Hepatocyte (in vitro differentiated cells): ENCODE measurements at places on chromosomes 2 and 18. TPM values are rescaled to one million over a fixed set of nuclear protein-coding genes. Genes with fewer than 3 reads are reported as not detected.

CYBRD1 gene
- polyA plus RNA-seq: 42.4 and 46.0 TPM in 2 replicates

DNA sequence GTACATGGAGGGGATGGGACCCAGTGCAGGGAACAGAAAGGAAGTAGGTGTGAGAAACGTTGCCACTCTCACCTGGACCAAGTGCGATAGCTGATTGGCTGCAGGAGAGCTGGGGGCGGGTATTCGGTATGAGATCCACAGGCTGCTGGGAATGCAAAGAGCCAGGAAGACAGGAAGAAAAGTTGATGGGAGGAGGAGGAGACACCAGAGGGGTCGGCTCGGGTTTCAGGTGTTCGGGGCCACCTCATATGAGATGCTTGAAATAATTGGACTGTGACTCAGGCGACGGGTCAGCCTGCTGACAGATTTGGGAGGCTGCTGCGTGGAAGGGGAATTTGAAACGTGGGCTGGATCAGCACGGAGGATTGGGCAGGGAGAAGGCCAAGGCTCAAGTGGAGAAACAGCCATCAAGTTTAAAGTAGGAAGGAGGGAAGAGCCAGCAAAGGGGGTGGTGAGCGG is 65.1 kb downstream of the MRPS9 start:
- no peak for DNase-seq

DNA sequence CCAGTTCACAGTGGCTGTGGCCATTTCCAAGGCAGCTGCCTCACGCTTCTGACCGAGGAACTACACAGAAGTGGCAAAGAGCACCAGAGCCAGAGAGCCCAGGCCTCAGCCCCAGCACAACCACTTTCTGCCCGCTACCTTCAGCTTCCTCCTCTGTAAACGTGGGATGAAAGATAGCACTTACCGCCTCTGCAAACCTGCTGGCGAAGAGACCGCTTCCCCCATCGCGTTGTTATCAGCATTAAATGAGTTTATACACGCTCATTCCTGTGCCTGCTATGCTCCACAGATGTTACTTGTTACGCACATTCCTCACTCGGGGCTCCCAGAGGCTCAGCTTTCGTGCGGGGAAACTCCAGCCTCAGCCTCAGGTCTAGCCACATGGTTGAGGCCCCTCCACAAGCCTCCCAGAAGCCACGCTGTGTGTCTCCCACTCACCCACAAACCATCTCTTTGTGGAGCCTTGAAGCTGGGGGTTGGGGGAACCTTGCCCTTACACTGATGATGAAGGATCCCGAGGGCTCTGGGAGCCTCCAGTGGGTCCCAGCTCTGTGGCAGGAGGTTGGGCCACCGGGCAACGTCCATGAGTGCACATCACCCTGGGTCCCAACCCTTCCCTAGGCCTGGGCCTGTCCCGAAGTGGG is 63.3 kb upstream of the SMAD7 start:
- DNase-seq: peak; percentile 4

GRCh38 chr18:21241301-21242048 is 557 bp upstream of the GREB1L start:
- peak; percentile 34 for DNase-seq

DNA sequence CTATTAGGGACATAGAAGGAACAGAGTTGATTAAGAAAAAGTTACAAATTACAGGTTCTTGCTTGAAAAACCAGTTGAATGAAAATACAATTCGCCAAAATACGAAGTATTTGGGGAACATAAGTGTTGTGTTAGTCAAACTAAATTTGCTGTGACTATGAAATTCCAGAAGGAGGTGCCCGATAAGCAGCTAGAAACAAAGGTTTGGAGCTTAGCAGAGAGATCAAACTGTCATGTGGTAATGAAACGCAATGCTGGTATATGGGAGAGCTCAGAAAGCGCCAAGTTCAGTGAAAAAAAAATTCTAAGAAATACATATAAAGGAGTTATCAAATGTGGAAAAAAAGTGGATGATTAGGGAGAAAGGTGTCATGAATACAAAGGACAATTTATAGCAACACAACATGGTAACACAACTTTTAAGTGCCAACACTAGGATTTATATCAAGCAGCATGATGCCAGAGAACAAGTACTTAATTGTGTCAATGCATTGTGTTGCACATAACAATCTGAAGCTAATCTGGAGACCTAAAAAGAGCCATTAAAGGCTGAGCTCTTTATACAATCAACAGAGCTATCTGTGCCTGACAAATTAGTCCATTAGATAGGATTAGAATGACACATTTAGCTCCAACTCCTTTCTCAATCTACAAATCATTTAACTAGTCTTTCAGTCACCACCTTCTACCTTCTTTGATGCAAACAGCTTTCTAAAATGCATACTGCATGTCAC is 31.2 kb downstream of the SMAD2 start:
- no peak for DNase-seq

COLEC12 gene
- 28.3 and 33.3 TPM in 2 replicates for polyA plus RNA-seq

CIB4 gene
- polyA plus RNA-seq: 0.29 TPM in 1 of 2 replicates, not detected in the other

IKZF2 gene
- polyA plus RNA-seq: 1.4 TPM in 2 replicates

- no peak for DNase-seq
Observed at GRCh38 chr18:7575465-7576028, 8.4 kb downstream of the PTPRM start.

DNA sequence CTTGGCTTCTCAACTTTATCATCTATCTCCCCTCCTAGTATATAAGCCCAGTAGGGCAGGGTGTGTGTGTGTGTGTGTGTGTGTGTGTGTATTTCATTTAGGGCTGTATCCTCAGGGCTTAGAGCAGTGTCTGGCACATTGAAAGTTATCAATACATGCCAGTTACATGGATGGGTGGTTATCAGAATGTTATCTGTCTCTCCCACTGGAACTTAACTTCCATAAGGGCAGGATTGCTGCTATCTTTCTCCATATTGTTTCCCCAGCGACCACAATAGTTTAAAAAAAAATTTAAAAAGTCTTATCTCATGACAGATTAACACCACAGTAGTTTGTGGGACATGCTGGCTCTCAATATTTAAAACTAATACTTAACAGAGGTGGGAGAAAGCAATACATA is 488.9 kb downstream of the PLCL1 start:
- no peak for DNase-seq

GRCh38 chr2:157431176-157431575 is 12.7 kb downstream of the CYTIP start:
- DNase-seq: no peak

DNA sequence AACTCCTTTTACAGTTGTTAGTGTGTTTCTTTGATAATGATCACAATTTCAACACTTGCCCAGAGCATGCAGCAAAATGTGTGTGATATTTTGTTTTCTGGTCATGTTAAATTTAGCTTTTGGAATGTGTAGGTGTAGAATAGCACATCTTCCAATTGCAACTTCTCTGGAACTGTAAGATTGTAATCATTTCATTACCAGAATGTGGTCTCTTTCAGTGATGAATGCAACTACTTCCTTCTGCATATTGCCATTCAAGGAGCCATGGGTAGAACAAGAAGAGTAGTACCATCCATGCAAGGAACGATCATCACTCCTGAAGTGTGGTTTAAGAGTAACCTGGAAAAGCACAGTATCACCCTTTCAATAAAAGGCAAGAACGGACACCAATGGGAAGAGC is 548.8 kb upstream of the ZNF804A start:
- no peak for DNase-seq

DNA sequence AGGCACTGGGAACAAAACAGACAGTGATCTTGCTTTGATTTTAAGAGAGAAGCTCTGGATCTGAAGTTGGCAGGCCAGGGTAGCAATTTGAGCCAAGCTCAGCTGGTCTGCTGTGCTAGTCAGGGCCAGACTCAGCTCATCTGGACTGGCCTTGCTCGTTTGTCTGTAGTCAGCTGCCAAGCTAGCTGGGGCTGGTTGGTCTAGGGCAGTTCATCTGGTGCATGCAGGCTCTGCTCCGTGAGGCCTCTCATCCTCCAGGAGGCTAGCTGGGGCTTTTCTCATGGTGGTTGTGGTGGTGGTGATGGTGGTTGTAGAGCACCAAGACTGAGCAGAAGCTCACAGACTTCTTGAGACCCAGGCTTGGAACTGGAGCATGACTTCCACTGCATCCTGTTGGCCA is 10.3 kb downstream of the FBLN7 start:
- DNase-seq: no peak

TUBB8B gene
- polyA plus RNA-seq: 0.24 and 0.47 TPM in 2 replicates
